Activated CD4-positive, CD25-positive, alpha-beta regulatory T cell (primary cell): ENCODE measurements at places on chromosomes 7 and 10.

- DNase-seq = peak; percentile 12
Measured at GRCh38 chr7:50610521-50611277, 45.5 kb upstream of the DDC start.

DNA sequence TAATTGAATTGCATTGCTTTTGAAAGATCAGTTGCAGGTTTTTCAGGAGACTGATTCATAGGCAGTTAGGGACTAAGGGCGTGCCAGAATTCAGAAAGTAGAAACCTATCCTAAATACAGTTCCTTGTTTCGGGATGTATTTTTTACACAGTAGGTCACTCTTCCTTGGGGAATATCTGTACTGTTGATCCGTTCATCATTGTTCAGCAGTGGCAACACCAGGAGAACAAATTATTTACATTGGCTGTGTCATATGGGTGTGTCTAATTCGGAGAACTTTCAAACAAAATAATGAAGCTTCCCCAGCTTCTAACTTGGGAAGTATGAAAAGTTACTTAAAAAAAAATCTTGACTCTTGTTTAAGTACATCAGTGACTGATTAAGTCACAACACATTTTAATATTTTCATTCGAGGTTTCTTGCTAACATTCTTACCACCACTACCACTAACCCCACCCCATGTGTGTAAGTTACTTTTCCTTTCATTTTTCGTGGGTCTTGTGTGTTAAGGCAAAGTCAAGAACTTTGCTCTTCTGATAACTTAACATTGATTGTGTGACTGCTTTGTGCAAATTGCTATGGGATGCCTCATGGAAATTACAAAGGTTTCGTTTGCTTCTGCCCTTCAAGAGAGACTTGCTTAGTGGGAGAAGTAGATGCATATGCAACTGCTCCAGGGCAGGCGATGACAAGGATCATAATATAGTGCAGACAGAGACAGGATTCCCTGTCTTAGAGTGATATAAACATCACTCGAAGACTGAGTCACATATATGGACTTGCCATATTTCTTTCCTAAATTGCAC is 43.8 kb upstream of the RPA3 start:
- no peak for DNase-seq

DNA sequence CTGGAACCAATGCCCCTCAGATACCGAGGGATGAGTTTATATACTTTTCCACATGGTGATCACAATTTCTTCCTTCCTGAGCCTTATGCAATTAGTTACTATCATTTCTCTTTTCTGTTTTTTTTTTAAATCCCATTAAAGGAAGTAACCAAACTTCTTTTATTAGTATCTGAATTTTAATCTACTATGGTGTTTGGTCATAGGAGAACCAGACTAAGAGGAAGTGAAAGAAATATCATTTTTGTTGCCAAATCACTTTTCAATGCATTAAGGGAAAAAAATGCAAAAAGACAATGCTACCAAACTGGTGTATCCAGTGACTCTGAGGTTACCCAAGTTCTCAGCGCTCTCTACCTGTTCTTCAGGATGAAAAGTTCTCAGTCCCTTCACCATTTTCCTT is 167.7 kb downstream of the NXPH1 start:
- DNase-seq = no peak

DNA sequence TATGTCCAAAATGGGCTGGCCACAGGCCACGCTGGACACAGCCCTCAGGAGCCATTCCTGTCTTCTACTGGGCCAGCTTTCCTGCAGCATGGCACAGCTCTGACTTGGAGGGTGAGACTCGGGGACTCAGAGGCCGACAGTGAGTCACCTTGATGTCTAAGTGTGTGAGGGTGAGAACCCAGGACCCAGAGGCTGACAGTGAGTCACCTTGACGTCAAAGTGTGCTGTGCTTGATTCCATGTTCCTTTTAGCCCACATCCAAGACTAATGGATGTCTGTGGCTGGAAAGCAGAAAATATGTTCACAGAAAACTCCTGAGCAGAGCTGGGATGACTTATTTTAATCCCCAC is 6.0 kb upstream of the FAM170B start:
- DNase-seq = no peak

DNA sequence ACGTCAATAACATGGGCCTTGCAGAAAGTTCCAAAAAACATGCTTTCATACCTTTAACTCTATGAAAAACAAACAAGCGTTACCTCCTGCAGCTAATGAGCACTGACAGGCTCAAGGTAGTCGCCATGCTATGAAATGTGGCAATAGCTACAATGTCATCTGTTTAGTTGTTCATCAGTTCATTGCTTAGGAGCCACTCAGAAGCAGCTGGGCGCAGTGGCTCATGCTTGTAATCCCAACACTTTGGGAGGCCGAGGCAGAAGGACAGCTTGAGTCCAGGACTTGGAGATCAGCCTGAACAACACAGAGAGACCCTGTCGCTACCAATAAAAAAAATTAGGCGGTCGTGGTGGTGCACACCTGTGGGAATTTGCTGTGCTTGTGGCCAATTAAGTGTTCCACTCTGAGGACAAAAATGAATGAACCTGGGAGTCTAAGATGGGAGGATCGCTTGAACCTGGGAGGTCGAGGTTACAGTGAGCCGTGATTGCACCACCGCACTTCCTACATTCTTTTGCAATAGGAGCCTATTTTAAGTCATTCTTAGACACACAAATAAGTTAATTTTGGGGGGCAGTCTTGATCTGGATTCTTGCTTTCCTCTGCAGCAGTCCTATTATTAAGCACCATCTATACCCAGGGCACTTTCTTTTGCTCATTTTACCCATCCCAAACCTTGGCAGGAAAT is 276.2 kb upstream of the KLF14 start:
- no peak for DNase-seq

- no peak for DNase-seq
Measured at GRCh38 chr10:101709359-101710058, 14.5 kb upstream of the FBXW4 start.

GRCh38 chr7:30652698-30653641 is 29.3 kb downstream of the CRHR2 start:
- DNase-seq = no peak

DNA sequence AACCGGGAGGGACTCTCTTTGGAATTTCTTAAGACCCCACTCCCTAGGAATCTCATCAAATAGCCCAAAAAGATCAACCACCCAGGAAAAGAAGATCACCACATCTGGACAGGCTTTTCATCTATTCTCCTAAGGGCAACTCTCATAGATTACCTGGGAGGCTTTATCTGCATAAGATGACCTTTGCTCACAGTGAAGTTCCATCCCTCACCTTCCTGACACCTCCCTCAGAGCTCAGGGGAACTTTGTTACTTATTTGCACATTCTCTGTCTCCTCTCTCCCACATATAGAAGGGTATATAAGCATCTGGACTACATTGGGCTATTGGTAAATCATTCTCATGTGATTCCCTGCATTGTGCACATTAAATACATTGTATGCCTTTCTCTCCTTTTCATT is 80.1 kb downstream of the ELMO1 start:
- DNase-seq = no peak

DNA sequence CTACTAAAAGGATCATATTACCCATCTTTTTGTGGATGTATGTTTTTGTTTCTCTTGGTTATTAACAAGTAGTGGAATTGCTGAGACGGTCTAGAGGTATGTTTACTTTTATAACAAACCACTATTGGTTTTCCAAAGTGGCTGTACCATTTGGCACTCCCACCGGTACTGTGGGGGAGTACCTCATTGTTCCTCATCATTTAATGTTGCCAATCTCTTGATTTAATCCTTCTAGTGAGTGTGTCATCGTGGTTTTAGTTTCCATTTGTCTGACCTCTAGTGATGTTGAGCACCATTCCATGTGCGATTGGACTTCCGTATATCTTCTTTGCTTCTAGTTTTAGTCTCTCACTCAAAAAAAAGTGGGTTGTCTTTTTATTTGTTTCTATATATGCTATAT is 50.4 kb downstream of the RBM33 start:
- DNase-seq = no peak

DNA sequence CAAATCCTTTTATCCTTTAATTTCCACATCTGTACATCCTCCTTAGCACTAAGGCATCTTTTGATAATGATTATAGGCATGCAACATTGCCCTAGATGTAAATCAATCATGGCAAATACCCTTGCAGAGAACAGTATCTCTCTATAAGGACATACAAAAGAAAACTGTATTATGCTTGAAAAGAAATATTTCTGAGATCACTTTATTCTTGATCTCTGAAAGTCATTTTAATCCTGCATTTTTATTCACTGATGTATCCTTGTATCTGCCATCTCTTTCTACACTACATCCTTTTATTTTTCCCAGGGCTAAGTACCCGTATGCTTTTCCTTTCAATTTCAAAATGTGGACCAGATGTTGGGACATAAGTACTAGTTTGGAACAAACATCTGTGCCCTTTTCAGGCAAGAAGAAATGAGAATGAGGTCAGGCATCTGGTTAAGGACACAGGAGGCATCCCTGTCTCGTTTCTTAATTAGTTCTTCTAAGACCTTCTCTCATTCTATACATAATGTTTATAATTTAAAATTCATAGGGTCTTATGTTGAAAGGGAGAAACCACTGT is 338.6 kb downstream of the CNTNAP2 start:
- no peak for DNase-seq

DNA sequence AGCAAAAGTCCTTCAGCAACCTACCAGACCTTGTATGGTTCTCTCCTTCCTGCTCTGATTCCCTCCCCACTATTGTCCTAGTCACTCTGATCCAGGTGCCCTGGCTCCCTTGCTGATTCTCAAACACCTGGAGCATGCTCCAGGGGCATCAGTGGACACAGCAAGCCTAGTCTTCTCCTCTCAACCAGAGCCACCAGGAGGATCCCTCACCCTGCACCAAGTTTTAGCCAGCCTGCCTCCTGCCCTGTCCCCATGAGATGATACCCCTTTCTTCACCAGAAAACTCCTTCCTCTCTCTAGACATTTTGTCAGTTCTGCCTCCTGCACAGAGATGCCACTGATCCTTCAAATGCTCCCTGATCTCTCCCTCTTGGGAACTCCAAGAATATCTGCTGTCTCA is 11.0 kb downstream of the LLCFC1 start:
- no peak for DNase-seq

GRCh38 chr10:35813219-35813618 is 171.1 kb upstream of the FZD8 start:
- no peak for DNase-seq

GRCh38 chr7:77223261-77223660 is 23.6 kb upstream of the FGL2 start:
- no peak for DNase-seq

GRCh38 chr10:19986591-19986990 is 170.4 kb downstream of the PLXDC2 start:
- DNase-seq = no peak

- no peak for DNase-seq
Measured at GRCh38 chr7:144830811-144831210, 5.0 kb downstream of the TPK1 start.

DNA sequence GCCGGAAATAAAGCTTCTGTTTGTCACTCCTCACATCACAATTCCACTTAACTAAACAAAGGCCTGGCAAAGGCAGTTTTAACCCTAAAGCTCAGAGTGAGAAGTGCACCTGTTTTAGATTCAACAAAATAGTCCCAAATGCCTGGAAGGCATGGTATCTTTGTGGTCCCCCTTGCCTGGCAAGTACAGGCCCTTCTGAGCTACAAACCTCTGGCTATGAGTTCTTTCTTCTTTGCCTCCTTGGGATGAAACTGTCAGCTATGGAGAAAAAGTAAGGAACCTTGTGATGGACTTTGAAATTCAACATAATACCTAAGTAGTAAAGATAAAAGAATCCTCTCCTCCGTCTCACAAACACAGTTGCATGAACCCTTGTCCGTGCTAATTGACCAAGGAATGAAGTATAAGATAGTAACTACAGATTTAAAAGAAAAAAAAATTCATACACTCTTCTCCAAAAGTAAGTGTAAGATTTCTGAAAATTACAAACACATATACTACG is 244.5 kb upstream of the ETV1 start:
- DNase-seq = no peak

DNA sequence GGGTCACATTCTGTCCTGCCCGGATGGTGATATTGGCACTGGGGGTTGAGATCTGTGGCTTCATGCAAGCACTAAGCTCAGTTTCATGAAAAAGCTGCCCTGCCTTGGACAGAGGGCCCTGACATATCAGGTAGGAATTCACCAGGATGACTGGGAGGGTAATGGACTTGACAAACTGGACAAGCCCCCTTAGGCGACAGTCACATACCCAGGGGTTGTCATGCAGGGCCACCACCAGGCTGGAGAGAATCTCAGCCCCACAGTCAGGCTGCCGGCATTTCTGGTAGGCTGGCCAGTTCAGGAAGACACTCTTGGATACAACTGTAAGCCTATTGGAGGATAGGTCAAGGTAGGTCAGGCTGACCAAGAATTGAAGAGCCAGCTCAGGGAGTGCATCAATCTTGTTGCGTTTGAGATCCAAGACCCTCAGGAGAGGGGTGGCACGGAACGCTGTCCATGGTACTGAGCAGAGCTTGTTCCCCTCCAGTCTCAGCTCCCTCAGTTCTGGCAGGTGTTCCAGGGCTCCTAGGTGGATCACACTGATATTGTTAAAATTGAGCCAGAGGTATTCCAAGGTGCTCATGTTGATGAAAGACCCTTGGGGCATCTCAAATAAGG is 824 bp downstream of the LRIT2 start:
- DNase-seq = no peak

DNA sequence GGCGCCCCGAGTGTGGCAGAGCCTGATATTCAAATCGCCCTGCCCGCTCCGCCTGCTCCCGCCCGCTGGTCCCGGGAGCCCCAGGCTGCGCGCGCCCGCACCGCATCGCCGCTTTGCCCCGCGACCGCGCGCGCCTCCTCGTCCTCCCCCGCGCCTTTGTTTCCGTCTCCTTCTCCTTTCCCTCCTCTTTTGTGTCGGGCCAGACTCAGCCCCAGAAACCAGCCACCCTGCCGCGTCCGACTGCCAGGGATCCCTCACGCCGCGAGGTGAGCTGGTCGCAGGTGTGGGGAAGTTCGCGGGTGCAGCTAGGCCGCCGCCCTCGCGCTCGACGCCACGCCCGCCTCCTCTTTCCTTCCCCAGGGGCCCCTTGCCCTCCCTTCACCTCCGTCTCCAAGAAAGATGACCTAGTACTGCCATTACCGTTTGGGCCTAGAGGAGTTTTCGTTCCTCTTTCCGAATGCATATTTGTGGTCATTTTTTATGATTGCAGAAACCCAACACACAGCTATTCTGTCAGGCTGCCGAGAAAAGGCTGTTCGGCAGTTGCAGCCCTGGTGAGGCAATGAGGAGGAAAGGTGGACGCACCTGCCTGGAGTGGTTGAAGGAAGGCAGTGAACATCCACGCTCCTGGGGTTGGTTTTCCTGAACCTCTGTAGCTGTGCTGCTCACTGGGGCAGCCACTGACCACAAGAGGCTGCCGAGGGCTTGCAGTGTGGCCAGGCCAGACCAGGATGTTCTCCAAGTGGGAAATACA is 107.3 kb downstream of the SNX10 start:
- no peak for DNase-seq

- DNase-seq = no peak
Measured at GRCh38 chr10:11760861-11761260, 18.7 kb downstream of the ECHDC3 start.
